Esophagus muscularis mucosa (tissue), 4 donors: ENCODE measurements at places on chromosomes 3 and 15. TPM values are rescaled to one million over a fixed set of nuclear protein-coding genes. Genes with fewer than 3 reads are reported as not detected.

GRCh38 chr15:80780416-80781221 is 1.4 kb downstream of the CEMIP start:
- DNase-seq = no peak

- DNase-seq = no peak
Observed at GRCh38 chr3:194251461-194251860, 99.7 kb downstream of the CPN2 start.

DNA sequence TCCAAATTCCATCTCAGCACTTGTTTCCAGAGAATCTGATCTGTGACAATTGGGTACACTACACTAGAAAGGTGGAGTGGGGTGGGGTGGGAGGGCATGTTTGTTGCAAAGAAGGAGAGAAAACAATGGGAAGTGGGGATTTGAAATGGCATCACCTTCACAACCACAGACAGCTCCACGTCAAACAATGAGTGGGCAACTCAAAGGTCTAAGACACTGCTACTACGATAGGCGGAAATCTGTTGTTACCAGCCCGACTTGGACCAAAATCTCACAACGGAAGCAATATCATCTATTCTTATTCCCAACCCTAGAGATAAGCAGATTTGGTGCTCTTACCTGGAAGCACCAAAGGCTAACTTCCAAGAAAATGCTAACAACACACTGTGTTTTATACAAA is 3.3 kb downstream of the CYP19A1 start:
- DNase-seq = no peak

GRCh38 chr3:128486681-128487537 is 6.1 kb downstream of the GATA2 start:
- no peak for DNase-seq

- DNase-seq = no peak
Observed at GRCh38 chr3:50100386-50100785, 11.7 kb downstream of the RBM5 start.

- DNase-seq = no peak
Observed at GRCh38 chr15:99387421-99388168, 136.3 kb downstream of the LRRC28 start.

- DNase-seq = no peak
Observed at GRCh38 chr3:39443530-39443929, 23.9 kb upstream of the MOBP start.

GRCh38 chr3:53071882-53072431 is 26.1 kb upstream of the SFMBT1 start:
- no peak for DNase-seq

- no peak for DNase-seq
Observed at GRCh38 chr3:155015776-155016436, 64.2 kb upstream of the MME start.

CYP11A1 gene
- total RNA-seq = 1.8 TPM

PLSCR2 gene
- not detected for total RNA-seq

TGM5 gene
- total RNA-seq = 0.33 TPM

CCR8 gene
- not detected for total RNA-seq

A4GNT gene
- not detected for total RNA-seq

NR2E3 gene
- not detected for total RNA-seq

REC114 gene
- not detected for total RNA-seq

GPR160 gene
- 2.4 TPM for total RNA-seq

SPSB4 gene
- total RNA-seq = 2.4 TPM

PRSS50 gene
- total RNA-seq = 0.32 TPM
